ENCODE measurements at places on chromosomes 2 and 18.

DNA sequence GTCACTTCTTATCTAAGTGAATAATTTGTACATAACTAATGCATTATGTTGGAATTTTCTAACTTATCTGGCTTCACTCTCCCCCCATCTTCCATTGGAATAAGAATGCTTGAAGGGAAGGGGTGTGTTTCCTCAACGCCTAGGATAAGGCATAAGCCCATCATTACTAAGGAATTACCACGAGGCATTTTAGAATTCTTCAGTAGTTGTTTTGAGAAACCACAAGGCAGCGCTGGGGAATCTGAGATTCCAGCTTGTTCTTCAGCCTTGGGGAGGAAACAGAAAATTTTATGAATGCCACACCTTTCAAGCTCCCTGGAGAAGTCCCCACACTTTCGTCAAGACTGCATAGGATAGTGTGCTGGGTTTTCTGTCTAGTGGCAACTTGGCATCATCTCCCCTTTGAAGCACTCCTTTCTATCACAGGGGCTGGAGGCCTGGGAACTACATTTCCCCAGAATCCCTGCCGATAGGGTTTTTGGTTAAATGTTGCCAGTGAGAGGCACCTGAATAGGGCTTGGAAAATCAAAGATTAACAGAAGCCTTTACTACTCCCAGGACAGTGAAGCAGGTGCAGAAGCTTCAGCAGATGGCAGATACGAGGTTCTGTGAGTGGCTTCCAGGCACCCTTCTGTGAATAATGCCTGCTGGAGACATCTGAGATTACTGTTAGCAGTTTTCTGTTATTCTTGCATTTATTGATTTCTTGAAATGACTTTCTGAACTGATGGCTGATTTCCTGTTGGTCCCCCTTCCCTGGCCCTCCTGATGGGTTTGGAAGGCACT, 192.7 kb upstream of the REV1 start:
- no peak for DNase-seq

DNA sequence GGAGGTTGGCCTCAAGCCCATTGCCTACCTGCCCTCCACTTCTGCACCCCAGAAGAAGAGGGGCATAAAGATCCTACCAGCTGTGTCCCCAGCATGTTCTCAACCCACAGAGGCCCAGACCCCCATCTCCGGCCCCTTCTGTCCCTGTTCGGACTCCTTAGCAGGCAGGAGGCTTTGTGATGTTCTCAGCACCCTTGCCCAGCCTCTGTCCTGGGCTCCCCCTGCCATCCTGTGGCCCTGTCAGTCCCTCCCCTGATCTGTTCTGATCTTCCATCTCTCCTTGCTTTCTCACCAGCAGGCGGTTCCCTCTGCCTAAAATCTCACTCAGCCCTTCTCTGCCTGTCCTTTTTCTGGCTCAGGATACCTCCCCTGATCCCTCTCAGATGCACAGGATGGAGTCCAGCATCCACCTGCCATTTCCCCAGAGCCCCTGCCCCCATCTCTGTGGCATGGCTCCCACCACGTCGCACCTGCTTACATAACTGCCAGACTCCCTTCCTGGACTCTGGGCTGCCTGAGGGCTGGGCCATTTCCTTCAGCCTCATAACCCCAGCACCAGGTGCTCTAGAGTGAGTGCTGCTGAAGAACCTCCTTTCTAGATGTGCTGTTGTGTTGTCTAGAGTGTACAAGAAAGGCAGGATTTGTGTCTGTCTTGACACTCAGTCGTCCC, 134.0 kb downstream of the CTIF start:
- no peak for DNase-seq

- DNase-seq = no peak
Measured at GRCh38 chr2:5991305-5991968, 299.3 kb downstream of the SOX11 start.

GRCh38 chr2:235659767-235660322, 166.0 kb downstream of the AGAP1 start:
- DNase-seq = no peak

GRCh38 chr18:31102941-31103340, 720 bp upstream of the DSC2 start:
- no peak for DNase-seq

- no peak for DNase-seq
Measured at GRCh38 chr18:43572163-43572562, 294.9 kb upstream of the SYT4 start.

GRCh38 chr18:76213991-76214390, 281.1 kb downstream of the ZNF516 start:
- no peak for DNase-seq

GRCh38 chr2:219521066-219521880, 7.0 kb downstream of the ASIC4 start:
- no peak for DNase-seq

DNA sequence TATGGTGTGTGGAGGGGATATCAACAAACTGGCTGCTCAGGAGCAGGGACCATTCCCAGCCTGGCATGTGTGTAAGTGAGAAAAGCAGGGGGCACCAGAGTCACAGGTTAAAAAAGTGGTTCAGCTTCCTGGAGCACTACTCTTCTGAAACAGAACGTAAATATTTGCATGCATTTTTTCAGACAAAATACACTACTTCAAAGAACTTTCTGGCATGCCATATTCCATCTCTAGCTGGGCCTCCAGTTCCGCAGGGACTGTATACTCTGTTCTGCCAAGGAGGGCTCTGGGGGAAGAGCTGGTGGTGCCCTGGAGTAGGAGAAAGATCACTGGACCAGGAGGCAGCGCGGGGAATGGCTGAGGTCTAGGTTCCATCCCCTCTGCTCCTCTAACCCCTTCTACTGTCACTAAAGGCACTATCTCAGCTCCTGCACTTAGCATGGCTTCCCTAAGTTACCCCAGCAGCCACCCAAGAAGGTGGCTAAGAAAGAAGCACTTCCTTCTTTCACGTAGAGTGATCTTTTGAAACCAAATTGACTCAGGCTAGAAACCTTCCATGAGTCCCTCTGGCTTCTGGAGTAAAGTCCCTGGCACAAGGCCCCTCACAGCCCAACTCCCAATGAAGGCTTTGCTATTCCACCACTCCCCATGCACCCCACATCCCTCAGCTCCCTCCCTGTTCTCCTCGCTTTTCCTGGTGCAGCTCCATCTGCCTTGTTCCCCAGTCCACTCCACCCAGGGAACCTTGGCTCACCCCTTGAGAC, 57.6 kb upstream of the CABLES1 start:
- DNase-seq = no peak

- DNase-seq = no peak
Measured at GRCh38 chr2:31060397-31060796, 77.8 kb downstream of the GALNT14 start.

GRCh38 chr18:66630831-66631230, 26.9 kb upstream of the CDH19 start:
- DNase-seq = no peak

DNA sequence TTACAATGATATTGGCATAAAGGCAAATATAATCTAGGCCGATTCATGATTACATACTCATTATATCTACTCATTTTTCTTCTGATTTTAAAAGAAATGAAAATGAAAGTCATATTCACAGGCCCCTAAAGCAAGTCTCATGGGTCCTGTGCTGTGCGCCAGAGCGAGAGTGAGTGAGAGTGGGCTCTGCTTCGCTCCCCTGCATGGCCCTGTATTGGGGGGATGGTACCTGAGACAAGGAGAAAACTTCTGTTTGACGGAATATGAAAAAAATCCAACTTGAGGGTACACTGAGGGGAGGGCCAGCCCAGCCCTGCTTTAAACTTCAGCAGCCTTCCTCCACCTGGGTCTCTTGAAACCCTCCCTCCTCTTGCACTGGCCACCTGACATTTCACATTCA, 81.4 kb upstream of the RGPD5 start:
- no peak for DNase-seq

GRCh38 chr2:128783896-128784295, 465.2 kb upstream of the HS6ST1 start:
- DNase-seq = no peak

- no peak for DNase-seq
Measured at GRCh38 chr2:187525163-187525900, 28.9 kb downstream of the TFPI start.

GRCh38 chr2:53021828-53022227, 745.8 kb upstream of the CHAC2 start:
- no peak for DNase-seq

DNA sequence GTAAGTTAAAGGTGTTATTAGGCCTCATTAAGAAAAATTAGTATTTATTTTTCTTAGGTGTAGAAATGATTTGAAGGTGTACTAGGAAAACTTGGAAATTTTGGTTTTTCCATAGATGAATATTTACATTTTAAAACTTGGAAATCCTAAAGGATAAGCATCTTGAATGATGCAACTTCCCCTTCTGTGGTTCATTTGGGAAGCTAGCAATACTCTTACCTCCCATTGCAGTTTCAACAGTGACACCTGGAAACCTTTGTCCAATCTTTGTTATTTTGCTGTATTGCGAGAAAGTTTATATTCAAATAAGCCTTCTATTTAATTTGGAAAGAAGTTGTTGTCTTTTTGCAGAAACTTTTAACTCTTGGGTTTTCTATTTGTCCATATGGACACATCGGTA, 68.5 kb downstream of the ZEB2 start:
- no peak for DNase-seq

GRCh38 chr2:98882971-98883779, 52.9 kb downstream of the CRACDL start:
- no peak for DNase-seq

DNA sequence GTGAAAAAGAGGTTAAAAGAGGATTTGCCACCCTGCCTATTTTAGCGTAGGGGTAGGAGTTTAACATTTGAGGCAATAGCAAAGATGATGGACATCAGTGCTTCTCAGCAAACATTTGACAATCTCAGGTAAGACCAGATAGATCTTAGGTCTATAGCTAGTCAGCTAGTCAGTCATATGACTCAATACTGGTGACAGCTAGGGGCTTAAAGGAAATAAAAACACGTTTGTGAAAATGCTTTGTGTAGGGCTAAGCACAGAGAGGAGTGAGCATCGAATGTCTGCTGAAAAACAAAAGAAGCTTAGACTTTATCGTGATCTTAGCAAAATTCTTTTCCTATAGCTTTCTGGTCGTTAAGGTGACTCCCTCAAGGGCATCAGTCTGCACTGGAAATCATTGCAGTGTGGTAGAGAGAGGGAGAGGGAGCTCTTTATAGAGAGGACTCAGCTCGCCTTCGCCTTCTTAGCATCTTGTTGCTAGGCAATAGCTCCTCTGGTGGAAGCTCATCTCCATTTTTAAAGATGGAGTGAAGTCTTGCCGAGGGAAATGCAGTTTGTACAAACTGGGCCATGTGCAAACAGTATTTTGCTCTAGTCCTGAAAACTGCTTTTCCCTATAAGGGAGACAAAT, 62.8 kb upstream of the SLC38A11 start:
- DNase-seq = no peak

DNA sequence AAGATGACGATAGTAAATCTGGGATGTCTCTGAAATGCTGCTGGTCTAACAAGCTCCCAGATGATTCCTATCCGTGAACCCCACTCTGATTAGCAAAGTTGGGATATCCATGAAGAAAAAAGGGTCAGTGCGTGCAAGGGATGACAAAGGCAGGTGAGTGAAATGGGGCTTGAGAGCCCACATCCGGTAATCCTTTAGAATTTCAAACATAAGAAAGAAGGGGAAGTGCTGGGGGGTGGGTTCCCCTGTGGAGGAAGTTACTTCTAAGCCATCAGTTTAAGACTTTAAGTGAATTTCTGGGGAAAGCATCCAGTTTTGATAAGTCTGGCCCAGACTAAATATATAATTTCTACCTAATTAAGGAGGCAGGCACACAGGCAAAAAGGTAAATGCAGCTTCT, 209.5 kb downstream of the DPP10 start:
- no peak for DNase-seq

DNA sequence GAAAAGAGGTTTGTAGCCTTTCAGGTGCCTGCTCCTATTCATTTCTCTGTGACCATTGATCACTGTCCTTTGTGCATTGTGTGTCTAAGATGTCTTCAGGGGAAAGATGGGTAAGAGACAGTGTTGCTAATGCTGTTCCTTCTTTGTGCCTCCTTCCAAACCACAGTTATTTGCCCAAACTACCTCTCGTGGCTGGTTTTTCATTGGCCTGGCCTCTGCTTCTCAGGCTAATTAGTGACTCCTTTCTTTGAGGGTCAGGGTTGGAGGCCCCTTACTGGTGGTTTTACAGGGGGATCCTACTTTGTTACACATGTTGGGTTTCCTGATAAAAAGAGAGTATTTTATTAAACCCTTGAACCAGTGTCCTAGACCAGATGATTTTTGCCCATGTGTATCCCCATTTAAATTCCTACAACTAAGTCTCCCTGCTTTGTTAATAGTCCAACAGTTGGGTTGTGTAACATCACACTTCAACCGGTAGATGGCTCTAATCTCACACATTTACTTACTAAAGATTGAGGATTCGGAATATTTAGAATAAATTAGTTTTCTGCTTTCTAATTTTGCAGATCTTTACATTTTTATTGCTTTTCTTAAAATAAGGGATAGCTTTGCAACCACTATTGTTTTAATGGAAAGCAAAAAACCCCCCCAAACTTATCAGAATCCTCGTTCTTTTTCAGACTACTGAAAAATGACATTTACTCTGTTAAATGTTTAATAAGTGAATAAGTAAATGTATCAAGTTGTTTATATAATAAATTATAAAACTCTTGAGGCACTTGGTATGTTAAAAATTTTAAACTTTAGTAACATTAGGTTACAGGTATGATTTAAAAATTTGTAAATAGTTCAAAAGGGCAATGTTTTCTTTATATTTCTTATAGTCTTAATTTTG, 2.4 kb downstream of the MARS2 start:
- no peak for DNase-seq

DNA sequence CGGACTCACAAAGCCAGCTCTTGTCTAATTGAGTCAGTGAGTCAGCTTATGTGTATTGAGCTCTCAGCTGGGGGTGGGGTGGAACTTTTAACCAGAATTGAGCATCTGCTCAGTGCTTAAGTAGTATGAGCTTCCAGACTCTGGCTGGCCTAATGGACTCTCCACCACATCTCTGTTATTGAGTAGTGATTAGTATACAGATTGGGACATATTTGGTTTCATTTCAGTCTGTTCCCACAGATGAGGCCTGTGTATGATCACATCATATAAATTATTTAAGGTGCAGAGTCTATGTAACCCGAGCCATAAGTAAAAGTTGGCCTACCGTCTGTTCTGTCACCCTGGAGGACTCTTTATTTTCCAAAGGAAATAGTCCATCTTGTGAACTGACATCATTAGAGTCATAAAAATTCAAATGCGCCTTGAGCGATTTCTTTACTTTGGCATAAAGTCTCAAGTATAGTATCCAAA, 152.1 kb downstream of the THSD7B start:
- DNase-seq = no peak

GRCh38 chr2:222965555-222965954, 86.4 kb upstream of the KCNE4 start:
- no peak for DNase-seq
